BE2C (cell line): ENCODE measurements at places on chromosomes 11 and 22.

- no peak for DNase-seq
Observed at GRCh38 chr11:673866-674265, 21.2 kb downstream of the DEAF1 start.

- DNase-seq = no peak
Observed at GRCh38 chr11:29251738-29252137, 765.1 kb downstream of the KCNA4 start.

DNA sequence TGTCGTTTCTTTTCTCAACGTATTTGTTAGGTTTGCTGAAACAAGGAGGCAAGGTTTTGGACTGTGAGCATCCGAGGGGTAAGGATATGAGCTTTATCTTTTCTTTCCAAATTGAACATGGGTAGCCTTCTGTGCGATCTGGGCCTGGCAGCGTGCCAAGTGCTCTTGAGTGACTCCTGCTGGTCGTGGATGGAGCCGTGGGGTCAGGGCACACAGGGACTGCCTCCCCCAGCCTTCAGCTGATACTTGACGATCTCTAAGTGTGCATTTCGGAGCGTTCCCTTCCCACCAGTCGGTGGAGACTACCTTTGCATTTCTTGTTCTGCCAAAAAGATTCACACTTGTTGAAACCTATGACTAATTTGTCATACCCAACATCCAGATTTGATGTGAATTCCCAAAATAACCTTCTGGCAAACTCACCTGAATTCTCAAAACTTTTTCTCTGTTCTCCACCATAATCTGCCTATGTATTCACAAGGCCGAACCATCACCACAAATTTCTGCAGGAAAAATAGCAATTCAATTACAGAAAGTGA is 40.1 kb upstream of the CLMP start:
- peak; percentile 59 for DNase-seq

GRCh38 chr11:27473017-27473406 is 422 bp upstream of the LGR4 start:
- no peak for DNase-seq

DNA sequence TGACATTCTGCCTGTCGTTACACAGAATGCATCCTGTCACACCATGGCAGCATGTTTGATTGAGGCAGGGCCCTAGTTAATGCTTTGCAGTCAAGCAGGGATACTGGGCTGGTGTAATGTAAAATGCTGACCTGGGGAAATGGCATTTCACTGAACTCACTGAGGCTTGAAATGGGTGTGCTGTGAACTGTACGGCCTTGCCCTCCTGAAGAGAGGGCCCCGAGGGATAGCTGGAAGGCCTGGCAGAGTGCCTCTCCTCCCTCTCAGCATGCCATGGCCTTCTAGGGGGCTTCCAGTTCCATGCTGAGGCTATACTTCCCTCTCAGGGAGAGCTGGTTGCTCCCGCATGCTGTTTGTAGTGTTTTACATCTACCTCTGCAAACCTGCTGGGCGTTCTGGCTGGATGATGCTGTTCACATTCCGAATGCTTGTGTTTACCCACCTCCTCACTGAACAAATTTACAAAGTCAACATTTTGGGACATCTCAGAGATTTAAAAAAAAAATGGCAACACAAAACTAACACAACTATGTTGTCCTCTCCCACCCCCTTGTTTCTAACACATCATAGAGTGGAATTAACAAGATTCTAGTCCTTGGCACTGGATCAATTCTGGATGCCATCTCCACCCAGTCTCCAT is 416.7 kb upstream of the CADM1 start:
- DNase-seq = no peak

GRCh38 chr11:86551288-86552092 is 120.9 kb downstream of the ME3 start:
- DNase-seq = no peak
